ENCODE measurements at places on chromosomes 7 and 10.

DNA sequence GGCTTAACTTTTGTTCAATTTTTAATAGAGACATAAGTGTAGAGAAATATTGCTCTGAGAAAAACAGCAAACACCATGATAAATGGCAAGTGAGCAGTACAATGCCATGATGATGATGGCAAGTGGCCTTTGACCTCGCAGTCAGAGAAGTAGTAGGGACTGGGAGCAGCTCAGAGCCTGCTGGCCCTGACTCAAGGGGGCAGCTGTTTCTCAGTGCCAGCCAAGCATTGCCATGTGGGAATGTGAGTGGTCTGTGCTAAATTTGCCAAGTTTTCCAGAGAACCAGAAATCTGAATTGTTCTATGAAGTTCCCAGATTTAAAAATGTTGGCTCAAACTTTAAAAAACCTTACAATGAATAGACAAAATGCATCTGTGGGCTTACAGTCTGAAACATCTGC lies 187.9 kb downstream of the BICC1 start:
- no peak for DNase-seq

DNA sequence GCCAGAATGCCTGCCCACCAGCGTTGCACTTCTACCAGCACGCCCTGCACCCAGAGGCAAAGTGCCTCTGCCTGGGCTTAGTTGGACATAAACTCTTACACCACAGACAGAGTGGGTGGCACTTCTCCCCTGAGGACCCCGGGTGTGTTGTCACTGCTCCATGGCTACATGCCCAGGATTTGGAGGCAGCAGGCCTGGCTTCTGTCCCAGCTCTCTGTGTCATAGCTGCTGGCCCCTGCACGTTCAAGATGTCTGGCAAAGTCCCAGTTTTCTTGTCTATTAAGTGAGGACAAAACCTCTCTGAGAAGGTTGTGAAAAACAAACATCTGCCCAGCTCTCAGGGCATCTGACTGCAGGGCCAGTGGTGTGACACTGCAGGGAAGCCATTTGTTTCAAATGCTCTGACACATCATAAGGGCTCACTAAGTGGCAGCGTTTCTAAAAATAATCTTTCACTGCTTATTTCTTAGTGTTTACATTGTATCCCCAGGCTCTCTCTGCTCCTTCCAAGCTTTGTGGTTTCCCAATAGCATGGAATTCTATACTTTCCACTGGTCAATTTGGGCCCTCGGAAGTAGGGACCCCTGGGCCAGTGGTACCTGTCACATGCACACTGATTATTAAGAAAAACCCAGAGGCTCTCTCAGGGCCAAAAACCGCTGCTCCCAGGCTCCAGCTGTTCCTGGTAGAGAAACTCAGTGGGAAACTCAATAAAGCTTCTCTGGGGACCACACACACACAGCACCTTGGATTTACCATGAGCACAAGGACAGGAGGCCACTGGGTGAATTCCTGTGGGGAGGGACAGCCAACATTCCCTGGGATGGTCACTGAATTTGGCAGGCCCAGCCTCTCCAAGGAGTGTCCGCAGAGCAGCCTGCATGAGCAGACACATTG lies 86.2 kb upstream of the ANLN start:
- peak; percentile 86 for DNase-seq

GRCh38 chr7:69108097-69108496 lies 490.2 kb upstream of the AUTS2 start:
- DNase-seq, result no peak

GRCh38 chr7:99128076-99128950 lies 15.6 kb downstream of the SMURF1 start:
- peak; percentile 44 for DNase-seq

- peak; percentile 96 for DNase-seq
Measured at GRCh38 chr7:24701261-24702235, 55.7 kb downstream of the GSDME start.
